ENCODE measurements at places on chromosomes 11 and 22.

- DNase-seq: no peak
These were observed 3.7 kb upstream of the BCR start for GRCh38 chr22:23176645-23177027.

DNA sequence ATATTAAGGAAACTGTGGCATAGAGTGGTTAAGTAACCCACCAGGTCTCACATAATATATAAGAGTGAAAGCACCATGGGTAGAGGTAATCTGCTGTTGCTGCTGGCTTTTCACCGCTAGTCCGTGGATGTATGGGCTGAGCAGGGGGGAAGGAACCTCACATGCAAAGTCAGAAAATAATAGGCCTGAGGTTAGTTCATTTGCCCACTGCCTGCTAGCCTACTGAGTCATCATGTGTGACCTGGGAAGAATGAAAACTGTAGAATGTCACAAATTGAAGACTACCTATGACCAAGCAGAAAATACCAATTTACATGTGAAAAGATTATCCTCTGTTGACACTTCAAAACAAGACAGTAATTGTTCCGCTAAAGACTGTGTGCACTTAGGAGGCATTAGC, 560.1 kb upstream of the FAT3 start:
- DNase-seq: no peak

- no peak for DNase-seq
These were observed 10.4 kb downstream of the MYRF start for GRCh38 chr11:61762798-61763197.

GRCh38 chr22:31739795-31740201, 10.1 kb downstream of the PRR14L start:
- DNase-seq: no peak

DNA sequence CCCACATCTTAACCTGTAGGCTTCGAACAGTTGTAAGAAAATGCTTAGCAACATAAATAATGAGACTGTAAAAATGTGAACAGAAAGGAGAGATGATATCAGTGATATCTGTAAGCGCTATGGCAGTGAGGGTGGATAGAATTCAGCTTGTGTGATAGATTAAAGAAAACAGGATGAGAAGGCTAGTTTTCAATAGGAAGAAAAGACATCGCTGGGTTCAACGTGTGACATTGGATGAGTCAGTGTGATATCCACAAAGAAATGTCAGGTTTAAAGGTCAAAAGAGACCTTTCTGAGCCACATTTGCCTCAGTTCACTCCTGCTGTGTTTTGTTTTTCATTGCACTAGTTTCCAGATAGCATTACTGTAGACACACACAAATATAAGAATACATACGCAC, 13.7 kb upstream of the RFPL3 start:
- no peak for DNase-seq

DNA sequence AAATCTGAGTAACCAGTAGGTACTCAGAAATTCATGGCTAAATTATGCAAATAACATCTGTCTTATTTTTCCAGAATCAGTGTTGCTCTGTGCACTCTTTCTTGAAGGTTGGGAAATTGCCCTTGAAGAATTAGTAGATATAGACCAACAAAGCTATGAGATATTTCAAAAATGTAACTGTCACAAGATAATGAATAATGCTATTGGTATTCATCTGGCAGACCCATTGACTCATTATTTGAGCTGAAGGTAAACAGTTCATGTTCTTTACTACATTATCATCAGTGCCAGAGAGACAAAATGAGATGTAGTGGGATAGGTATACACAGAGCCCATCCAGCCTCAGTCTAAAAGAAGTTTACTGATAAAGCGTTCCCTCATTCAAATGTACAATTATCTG, 274.7 kb downstream of the CASP12 start:
- DNase-seq: no peak

- DNase-seq: no peak
These were observed 60.6 kb downstream of the RTL6 start for GRCh38 chr22:44437216-44438055.

DNA sequence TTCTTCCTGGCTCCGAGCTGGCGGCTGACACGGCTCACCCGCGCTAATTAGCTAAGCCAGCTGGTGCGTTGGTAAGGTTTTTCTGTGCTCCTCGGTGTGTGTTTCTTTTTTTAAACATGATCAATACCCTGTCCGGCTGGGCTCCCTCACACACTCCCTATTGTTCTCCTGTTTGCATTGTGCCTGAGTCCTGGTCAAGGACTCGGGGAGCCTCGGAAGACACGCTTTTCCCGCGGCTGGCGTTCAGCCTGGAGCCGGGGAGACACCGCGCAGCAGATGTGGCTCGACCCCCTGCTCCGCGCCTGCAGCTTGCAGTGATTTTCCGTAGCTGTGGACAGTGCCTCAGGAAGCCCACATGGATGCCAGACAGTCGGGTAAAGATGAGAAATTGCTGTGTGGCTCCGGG, 454.9 kb upstream of the CADM1 start:
- no peak for DNase-seq

DNA sequence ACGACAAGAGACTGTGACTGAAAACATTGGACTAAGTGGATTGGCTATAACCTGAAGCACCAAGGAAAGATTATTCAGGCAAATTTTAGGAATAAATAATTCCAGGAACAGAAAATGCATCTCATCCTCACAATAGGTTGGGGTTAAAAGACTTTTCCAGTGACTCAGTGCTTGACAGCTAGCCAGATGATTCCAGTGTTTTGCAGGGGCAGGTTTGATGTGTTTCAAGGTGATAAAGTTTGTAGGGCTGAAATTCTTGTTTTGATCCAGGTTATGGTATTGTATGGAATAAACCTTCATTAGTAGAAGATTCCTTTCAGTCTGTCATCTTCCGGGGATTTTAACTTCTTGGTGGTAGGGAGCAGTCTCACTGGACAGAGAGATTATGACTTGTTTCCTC, 2.3 kb downstream of the EXT2 start:
- no peak for DNase-seq

DNA sequence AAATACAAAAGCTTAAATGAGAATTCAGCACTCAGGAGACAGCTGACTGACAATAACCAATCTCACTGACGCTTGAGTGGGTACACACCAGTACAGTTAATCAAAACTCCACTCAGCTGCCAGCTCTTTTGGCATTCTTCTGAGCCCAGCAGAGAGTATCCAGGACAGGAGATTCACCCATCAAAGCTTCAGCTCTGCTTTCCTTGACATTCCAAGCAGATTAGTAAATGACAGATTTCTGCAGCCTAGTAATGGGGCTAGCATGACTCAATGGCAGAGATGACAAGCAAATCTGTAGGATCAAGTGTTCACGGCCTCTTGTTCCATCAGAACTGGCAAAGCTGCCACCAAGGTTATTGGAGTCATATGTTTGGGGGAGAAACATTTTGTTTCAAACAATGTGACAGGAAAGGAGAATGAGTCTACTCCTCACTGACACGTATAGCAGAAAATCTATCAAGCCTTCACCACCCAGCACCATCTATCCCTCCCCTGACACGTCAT, 420.0 kb downstream of the DYNC2H1 start:
- DNase-seq: no peak

DNA sequence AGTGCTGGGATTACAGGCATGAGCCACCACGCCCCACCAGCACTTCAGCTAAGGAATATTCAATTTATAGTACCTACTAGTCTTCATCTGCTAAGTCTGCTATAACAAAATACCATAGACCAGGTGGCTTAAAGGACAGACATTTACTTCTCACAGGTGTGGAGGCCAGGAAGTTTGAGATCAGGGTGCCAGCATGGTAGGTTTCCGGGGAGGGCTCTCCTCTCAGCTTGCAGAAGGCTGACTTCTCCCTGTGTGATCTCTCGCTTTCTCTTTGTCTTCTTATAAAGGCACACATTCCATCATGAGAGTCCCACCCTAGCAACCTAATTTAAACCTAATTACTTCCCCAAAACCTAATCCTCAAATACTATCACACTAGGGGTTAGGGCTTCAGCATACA, 433.0 kb downstream of the INSC start:
- DNase-seq: no peak

DNA sequence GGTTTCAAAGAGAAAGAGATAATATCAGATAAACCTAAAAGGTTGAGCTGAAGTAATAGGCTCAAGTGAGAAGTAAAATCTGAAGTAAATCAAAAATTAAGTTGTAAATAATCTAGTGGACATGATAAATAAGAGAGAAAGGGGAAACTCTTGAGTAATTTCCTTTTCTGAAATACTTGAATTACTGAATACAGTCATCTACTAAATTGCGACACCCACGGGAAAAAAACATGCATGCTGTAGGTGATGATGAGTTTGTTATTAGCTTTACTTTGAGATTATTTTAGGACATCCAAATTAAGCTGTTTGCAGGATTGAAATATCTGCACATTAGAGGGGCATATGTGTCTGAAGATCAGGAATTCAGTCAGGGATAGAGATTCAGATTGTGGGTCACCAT, 50.0 kb upstream of the CARD18 start:
- no peak for DNase-seq

- DNase-seq: no peak
These were observed 90.6 kb upstream of the FGF3 start for GRCh38 chr11:69909561-69910518.

DNA sequence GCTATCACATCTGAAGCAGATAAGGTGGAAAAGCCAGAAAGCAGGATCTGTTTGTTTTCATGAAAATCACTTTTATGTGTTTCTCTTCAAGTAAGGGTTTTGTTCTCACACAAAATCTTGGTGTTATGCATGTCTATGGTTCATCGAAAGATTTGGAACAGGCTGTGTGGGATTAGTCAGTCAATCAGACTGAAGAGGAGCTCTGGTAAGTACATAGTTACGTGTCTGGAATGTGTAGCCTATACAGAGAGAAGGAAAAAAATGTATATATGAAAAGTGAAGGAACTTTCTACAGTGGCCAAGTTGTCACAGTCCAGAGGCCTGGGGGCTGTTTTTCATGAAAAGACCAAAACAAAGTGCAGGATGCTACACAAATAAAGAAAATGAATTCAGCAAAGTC, 156.7 kb downstream of the CNTN5 start:
- DNase-seq: no peak

DNA sequence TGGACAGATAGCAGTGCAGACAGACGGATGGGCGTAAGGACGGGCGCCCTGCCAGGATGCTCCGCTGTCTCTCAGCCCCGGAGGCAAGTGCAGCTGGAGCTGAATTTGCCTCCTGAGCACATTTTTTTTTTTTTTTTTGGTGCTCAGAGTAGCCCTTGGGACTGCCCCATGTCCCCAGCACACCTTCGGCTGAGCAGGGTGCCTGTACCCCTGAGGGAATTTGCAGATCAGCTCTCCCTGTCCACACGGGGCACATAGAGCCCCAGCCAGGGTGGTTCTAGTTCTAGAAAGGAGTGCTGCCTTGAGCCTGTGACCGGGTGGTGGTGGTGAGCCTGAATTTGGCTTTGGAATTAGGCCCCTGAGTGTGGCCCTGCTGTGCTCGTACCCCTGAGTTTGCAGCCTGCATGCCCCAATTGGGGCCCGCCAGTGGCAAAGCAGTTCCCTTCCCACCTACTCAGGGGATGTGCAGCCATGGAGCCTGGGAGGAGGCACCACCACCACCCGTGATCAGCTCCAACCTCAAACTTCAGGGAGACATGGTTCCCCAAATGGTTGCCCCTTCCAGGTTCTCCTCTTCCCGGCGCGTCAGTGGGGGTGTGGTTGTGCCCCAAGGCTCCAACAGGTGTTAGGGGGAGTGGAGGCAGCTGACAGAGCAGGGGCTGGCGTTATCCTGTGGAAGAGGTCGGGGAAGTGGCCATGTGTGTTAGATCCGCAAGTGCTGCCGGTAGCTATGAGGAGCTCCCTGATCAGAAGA, 1232.7 kb downstream of the BRD1 start:
- DNase-seq: no peak

DNA sequence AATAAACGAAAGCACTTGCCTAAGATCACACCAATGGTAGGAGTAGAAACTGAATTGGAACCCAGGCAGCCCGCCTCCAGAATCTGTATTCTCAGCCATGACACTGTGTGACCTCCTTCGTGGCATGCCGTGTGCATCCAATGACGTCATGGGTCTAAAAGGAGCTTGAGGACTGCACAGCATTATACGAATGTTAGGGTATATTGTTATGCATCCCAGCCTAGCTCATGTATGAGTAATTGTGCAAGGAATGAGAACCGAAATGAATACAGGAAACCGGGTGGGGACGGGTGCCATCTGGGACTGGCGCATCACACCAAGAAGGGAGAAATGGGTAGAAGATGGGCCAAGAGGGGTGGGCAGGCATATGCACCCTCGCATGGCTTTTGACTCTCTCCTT, 12.3 kb upstream of the IGSF9B start:
- no peak for DNase-seq

DNA sequence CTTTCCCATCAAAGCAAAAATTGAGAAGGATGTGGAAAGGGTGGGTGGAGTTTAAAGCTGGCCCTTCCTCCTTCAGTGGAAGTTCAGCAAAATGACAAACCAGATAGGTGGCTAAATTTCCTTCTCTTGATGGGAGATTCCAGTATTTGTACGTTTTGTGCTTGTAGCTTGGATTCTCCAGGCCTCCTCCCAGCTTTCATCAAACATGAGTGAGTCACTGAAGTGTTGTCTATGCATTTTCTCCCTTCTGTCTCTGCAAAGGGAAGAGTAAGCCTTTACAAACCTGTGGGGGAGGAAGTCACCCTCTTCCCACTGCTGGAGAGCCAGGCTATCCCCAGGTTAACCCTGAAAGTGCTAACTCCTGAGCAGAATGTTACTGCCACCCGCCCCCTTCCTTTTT, 6.4 kb downstream of the MARK2 start:
- no peak for DNase-seq

DNA sequence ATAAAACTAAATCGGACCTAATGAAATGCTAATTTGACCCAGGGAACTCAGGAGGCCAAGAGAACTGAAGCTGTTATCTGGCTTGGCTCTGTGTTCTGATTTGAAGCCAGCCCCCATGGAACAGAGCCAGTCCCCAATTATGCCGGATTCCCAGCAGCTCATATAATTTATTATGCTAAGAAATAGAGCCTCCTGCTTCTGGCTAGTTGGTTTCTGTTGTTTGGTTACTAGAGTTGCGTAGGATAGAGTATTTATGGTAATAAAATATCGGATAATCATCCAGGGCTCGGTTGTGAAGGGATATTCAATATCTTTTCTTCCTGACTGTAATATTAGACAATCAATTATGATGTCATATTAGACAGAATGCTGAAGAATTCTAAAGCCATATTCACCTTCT, 120.4 kb upstream of the TTC12 start:
- DNase-seq: no peak

GRCh38 chr11:11078344-11079086, 220.7 kb upstream of the ZBED5 start:
- no peak for DNase-seq

GRCh38 chr11:613369-613968, 2.3 kb downstream of the IRF7 start:
- peak; percentile 86 for DNase-seq

GRCh38 chr11:3224401-3225057, 5.9 kb upstream of the MRGPRG start:
- no peak for DNase-seq

- no peak for DNase-seq
These were observed 303.1 kb upstream of the PLET1 start for GRCh38 chr11:112563808-112564207.

- no peak for DNase-seq
These were observed 1.2 kb downstream of the KBTBD4 start for GRCh38 chr11:47577460-47578041.

DNA sequence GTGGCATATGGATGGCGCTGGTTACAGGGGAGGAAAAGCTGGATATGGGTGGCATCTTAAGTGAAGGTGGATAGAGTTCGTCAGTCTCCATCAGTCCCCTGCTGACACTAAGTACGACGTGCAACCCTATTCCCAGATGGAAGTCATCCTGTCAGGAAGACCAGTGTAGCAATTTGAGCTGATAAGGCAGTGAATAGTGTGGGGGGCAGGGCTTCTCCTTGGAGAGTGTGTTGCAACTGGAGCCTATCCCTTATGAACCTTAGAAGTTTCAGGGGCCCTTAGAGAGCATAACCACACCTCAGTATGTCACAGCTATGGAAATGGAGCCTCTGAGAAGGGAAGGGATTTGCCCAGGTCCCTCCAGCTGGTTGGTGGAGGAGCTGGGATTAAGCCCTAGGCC, 36.1 kb upstream of the ANKK1 start:
- DNase-seq: no peak
